ENCODE measurements at places on chromosomes 11 and 22.

DNA sequence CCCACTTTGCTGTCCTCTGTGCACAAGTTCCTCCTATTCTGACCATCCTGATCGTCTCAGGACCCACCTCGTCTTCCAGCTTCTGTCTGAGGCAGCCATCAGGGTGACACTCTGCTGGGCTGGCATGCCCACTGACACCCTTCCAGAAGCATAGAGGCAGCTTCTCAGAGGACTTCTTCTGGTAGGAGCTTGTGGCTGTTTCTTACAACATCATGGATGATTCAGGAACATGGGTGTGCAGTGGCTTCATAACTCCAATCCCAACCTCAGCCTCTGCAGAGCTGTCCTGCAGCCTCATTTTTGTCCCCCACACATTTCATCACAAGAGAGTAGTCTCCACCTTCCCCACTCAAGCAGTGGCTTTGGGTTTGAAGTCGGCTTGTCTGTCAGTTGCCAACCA lies 20.9 kb upstream of the CTR9 start:
- DNase-seq, result no peak

GRCh38 chr11:105100206-105100605 lies 39.4 kb downstream of the CARD18 start:
- DNase-seq, result no peak

- no peak for DNase-seq
These were observed 20.2 kb upstream of the ST14 start for GRCh38 chr11:130139401-130139800.

DNA sequence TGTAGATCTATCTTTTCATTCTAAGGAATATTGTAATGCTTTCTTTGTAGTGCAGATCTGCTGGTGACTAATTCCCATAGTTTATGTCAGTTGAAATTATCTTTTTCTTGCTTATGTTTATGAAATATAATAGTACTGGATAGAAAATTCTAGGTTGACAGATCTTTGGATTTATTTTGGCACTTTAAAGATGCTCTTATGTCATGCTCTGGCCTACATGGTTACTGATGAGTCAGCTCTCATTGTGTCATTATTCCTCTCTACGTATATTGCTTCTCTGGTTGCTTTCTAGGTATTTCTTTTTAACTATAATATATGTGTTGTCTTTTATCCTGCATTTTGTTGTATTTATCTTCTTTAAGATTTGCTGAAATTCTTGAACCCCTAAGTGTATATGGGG lies 955.5 kb upstream of the CHORDC1 start:
- no peak for DNase-seq

Measured in activated CD8-positive, alpha-beta memory T cell treated with anti-CD3 and anti-CD28 coated beads for 48 hours (primary cell).